LHCN-M2 (cell line): ENCODE measurements at places on chromosomes 7 and 10. TPM values are rescaled to one million over a fixed set of nuclear protein-coding genes. Genes with fewer than 3 reads are reported as not detected.
A peak's percentile ranks its signal among the peaks of the same experiment; 100 is the strongest.

DNA sequence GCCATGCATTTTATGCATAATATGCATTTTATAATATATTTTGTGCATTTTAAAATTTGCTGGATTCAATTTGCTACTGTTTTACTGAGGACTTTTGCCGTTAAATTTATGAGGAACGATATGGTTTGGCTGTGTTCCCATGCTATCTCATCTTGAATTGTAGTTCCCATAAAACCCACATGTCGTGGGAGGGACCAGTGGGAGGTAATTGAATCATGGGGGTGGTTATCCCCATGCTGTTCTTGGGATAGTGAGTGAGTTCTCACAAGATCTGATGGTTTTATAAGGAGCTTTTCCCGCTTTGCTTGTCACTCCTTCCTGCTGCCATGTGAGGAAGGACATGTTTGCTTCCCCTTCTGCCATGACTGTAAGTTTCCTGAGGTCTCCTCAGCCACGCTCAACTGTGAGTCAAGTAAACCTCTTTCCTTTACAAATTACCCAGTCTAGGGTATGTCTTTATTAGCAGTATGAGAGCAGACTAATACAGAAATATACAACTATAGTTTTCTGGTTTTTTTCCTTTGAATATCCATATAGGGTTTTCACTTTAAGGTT, 201.4 kb upstream of the SH2B2 start:
- DNase-seq, result no peak

Gene UTF1
- total RNA-seq, result not detected in 2 replicates

Gene FGFBP3
- total RNA-seq, result 0.40 and 0.64 TPM in 2 replicates

DNA sequence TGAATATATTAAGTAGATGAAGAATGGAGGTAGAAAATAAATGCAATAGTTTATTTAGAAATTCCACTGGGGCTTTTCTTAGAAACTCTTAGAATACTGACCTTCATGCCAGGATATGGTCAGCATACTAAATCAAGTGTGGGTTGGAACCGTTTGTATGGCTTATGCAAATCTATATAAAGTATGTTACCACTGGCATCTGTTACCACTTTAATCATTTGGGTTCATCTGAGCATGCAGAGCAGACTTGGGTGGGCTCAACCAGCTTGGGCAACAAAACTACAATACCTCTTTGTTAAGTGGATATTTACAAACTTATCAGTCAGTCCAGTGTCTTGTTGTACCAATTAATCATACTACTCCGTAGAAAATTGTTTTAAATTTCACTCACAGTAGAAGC, 125.8 kb downstream of the CRPPA start:
- DNase-seq, result no peak

- no peak for DNase-seq
Observed at GRCh38 chr7:84535580-84536270, 341.1 kb upstream of the SEMA3A start.

DNA sequence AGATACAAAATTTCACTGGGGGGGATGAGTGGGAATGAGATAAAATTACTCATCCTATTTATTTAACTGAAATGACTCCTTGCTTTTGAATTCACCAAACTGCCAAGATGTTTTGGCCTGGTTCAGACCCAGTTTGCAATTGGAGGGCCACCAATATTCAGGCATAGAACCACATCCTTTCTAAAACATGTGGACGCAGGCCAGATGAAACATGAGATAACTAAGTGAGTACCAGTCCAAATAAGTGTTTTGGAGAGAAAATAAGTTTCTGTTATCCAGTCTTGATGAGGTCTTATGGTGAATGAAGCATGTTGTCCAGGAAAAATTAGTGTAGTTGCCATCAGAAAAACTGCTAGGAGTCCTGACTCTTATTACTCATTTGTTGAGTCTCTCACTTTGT, 36.3 kb upstream of the PDK4 start:
- DNase-seq, result peak; percentile 78

Gene RADIL
- total RNA-seq, result 2.5 and 3.5 TPM in 2 replicates

- DNase-seq, result no peak
Observed at GRCh38 chr7:111730057-111730456, 167.8 kb upstream of the IMMP2L start.

GRCh38 chr7:106124186-106124585, 12.1 kb upstream of the SYPL1 start:
- no peak for DNase-seq

Gene CLRN3
- not detected in 2 replicates for total RNA-seq

- DNase-seq, result no peak
Observed at GRCh38 chr7:158228986-158229385, 358.6 kb downstream of the PTPRN2 start.

DNA sequence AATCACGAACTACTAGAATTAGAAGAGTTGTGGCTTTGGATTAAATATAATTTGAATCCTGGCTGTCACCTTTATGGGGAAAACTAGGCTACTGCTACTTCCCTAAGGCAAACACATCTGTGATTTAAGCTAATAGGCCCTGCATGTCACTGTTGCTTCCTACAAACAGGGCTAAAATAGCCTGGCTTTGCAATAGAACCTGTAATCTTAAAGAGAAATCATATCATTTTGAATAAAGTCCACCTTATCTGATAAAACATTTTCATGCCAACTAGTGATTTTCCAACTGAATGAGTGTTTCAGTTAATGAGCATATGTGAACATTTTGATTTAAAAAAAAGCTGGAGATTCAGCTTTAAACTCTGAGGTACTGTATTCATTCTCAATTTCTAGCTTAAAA, 208.0 kb downstream of the GPR37 start:
- DNase-seq, result no peak

Gene VWA2
- not detected in 2 replicates for total RNA-seq

- no peak for DNase-seq
Observed at GRCh38 chr7:30280631-30281030, 3.8 kb upstream of the ZNRF2 start.

DNA sequence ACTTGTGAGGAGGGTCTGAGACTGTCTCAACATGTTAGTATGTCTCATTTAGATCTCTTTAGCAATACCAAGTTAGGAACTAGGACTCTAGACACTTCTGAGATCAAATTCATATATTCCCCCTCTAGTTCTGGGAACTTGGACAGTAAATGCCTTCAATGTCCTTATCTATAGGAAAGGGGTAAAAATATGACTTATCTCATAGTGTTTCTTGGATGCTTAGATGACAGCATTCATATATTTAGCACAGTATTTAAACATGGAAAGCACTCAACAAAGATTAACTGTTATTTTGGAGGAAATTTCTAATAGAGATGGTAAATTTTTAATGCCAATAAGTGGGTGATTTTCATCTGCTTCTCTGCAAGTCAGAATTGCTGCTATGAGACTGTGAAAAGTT, 154.6 kb downstream of the CTNNA3 start:
- DNase-seq, result no peak

Gene CASTOR2
- 5.2 and 7.5 TPM in 2 replicates for total RNA-seq

DNA sequence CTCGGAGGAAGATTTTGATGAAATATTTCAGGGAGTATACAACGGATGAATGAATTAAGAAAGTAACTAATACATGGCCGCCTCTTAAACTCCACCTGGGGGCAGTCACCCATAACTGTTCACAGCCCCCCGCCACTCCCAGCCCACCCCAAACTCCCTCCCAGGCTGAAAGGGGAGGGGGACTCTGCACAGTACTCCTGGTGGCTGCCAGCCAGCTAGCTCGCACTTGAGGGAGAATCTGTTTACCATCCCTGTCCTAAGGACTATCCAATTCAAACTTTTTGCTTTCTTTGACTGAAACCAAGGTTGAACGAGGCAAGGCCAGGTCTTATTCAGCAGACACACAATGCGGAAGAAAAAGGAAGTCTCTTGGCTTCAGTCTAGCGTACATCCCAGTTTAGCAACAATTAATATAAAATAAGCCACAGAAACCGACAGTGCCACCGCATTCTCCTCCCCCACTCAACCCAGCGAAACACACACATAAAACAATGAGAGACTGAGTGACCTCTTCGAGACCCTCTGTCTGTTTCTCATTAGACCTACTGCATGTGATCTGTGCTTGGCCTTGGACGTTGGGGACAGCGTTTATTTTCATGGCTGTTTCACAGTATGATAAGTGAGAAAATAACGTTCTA, 219.5 kb downstream of the GLI3 start:
- no peak for DNase-seq

Gene HHEX
- total RNA-seq, result 0.06 TPM in 1 of 2 replicates, not detected in the other

- peak; percentile 34 for DNase-seq
Observed at GRCh38 chr10:4883079-4883739, 57.2 kb downstream of the AKR1E2 start.

DNA sequence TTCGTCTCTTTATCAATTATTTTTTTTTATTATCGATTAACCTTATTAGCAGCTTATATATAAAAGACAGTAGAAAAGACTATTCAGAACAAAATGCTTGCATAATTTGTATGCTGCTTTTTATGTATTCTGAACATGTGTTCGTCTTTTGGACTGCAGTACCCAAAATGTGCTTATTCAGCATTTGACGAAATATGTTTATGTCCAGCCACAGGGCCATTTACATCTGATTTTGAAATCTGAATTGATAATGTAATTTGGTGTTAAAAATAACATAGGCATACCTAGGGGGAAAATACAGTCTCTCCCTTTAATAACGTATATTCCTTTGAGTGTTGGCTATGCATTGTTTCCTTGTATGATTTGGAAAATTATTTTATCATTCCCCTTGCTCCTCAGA, 386.0 kb downstream of the EXOC4 start:
- DNase-seq, result no peak

Gene TFPI2
- 208 and 253 TPM in 2 replicates for total RNA-seq

DNA sequence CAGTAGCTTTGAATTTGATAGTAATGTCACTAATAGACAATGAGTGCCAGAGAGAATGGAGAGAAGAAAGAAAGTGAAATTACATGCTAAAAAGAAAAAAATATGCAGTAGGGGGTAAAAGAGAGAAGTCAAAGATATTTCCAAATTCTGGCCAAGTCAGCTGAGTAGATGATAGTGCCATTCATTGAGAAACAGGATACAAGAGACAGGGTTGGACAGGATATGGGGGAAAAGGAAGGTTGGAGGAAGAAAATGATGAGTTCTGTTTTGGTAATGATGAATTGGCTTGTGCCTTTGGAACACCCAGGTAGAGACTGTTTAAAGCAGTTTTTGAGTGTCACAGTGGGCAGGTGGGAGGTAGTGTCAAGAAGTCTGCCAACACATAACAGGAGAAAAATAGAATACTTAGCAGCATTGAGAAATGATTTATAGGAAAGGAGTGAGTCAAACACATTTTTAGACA, 78.3 kb downstream of the LRRC17 start:
- DNase-seq, result no peak

DNA sequence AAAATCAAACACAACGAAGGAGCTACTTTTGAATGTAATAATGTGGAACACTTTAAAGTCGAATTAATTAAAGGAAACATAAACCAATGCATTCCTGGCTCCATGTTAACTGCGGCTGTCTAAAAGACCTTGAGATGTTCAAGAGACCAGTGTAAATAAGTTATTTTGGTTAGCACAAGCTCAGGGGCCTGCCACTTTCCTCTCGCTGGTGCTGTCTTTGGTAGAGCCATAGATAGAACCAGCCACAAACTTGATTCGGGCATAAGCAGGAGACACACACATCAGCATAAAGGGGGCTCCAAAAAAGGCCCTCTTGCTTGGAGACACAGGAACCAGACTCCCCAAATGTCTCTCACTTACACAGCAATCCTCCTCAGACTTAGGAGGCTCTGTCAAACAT, 121.6 kb upstream of the TBX20 start:
- no peak for DNase-seq
